ENCODE measurements at places on chromosomes 6 and 20.

GRCh38 chr6:91291071-91291470 lies 704.2 kb upstream of the MAP3K7 start:
- no peak for DNase-seq

DNA sequence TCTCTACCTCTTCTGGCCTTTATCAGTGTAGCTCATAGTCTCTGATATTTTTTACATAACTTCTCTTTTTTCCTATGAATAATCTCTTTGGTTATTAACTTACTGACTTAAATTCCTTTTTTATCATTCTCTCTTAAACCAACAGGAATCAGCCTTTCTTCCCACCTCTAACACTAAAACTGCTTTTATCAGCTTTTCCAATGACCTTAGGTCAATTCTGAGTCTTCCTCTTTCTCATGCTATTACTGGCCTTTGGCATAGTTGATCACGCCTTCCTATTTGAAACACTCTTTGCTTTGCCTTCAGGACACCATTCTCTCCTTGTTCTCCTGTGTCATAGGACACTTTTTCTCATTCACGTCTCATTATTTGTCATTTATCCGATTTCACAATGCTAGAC lies 8.1 kb upstream of the HINT3 start:
- no peak for DNase-seq

DNA sequence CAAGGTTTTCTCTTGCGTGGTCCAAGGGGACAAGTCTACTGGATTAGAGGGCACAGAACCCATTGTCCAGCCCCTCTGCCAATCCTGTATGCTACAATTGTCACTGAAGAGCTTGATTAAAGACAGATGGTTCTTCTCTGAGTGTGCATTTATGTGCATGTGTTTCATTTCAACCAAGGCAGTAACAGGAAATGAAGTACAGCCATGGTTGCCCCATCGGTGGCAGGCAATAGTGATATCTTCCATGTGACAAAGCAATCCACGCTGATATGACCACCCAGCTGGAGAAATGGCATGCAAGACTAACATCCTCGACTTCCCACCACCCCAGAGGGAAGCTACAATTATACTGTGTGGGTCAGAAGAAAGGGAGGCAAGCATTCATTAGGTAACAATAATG lies 85.5 kb downstream of the UNC5CL start:
- DNase-seq, result no peak

- DNase-seq, result no peak
Observed at GRCh38 chr6:90095788-90096187, 200.9 kb downstream of the BACH2 start.

GRCh38 chr20:58953050-58953449 lies 28.0 kb upstream of the NELFCD start:
- no peak for DNase-seq

DNA sequence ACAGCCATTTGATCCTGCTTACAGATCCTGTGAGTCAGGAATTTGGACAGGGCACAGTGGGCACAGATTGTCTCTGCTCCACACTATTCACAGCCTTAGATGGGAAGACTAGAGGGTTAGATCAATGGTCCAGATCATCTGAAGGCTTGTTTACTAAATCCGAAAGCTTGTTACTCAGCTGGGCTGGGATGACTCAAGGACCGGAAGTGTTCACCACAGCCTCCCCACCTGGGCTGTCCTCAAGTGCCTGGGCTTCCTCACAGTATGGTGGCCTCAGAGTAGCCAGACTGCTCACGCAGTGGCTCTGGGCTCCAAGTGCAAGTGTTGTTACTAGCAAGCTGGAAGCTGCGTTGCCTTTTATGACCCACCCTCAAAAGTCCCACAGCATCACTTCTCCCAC lies 75.4 kb upstream of the INSM1 start:
- DNase-seq, result no peak

DNA sequence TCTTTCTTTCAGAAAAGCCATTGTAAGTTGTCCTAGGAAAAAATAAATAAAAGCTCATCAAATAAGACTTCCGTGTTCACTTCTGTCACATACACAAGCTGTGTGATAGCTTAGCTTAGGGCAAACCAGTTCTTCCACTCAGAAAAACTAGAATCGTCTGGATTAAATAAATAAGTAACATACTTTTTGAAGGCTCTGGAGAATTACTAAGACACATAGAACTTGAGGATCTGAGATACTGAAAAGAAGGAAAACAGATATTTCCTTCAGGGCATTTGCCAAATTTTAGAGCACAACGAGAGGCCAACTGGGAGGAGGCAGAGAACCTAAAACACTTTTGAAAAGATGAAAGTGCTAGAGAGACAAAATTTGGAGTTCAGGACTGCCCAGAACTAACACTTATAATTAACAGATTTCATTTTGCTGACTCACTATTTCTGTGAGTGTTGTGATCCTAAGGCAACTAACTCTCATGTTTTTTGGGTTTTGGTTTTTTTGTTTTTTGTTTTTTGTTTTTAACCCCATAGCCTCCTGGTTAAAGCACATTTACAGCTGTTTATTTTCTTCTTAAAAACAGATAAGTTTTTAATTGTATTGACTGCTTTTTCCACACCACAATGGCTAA lies 38.7 kb upstream of the THEMIS start:
- DNase-seq, result no peak

DNA sequence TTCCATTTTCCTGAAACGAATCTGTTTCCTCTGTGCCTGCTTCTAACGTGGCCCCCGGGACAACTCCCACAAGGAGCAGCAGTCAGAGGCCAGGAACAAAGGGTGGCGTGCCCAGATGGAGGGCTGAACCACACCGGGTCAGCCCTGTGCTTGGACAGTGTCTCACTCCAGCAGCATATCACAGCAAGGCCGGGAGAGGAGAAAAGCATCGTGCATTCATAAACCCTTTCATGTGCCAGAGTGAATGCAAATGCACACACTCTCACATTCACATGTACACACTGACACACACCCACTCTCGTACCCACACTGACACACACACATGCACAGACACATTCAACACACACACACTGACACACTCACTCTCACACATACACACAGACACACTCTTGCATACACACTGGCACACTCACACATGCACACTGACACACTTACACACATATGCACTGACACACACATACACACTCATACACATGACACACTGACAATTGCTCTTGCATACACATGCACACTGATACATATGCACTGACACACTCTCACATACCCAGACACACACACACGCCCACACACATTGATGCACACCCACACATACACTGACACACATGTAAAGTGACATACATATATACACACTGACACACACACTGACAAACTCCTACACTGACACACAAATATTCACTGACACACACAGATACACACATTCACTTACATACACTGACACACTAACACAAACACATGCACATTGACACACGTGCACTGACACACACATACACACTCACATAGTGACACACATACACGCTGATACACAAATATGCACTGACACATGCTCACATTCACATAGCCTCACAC lies 237.0 kb downstream of the LRFN2 start:
- no peak for DNase-seq

GRCh38 chr6:168410554-168411011 lies 30.4 kb upstream of the SMOC2 start:
- no peak for DNase-seq

DNA sequence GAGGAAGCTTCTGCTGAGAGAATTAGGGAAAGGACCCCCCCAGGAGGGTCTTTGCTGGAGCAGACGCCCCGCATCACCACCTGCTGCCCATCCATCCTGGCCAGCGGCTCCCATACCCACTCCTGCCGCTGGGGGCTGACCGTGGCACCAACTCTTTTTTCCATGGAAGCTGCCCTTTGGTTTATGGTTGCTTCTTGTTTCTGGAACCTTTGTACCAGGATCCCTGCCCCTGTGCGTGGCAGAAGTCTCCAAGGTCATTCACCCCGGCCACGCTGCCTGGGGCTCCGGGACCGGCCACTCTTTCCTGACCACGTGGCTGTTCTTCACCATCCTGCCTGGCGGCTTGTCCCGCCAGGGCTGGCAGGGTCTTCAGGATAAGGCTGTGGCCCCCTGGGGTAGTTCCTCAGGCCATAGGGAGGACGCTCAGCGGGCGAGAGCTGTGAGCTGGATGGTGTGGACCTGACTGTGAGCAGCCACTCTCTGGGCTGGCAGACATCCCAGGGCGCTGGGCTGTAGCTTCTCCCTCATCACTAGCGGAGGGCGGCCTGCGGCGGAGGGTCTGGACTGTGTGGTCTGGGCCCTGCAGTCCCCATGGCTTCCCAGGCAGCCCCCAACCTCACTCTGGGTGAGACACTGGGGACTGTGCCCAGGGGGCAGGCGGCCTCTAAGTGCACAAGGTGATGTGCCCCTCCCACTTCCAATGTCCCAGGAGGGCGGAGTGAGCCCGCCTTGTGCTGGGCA lies 22.8 kb upstream of the RBBP8NL start:
- no peak for DNase-seq

- no peak for DNase-seq
Observed at GRCh38 chr6:11092668-11093375, 812 bp upstream of the SMIM13 start.

DNA sequence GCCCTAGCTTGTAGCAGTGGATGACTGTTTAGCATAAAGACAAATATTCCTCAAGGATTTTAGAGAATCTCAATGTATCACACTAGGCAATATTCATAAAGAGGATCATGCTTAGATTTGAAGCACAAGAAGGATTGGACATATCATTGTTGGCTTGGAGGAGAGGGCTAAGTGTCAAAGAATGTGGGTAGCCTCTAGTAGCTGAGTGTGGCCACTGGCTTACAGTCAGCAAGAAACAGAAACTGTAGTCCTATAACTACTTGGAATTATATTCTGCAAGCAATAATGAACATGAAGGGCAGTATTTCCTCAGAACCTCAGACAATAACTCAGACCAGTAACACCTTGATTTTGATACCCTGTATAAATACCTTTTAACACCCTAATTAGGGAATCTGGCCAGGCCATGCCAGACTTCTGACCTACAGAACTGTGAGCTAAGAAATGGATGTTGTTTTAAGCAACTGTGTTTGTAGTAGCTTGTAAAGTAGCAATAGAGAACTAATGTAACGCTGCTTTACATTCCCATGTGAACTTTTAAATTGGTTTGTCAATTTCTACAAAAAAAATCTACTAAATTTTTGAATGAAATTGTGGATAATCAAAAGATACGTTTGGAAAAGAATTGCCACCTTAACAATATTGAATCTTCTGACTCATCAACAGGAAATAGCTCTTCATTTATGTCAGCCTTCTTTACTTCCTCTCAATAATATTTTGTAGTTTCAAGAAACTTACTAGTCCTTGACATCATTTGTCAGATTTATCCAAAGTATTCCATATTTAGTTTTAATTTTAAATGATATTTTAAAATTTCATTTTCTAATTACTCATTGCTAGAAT lies 65.2 kb upstream of the RSPO3 start:
- DNase-seq, result no peak

- no peak for DNase-seq
Observed at GRCh38 chr6:161523362-161523761, 249.5 kb upstream of the AGPAT4 start.
